T-cell (primary cell): ENCODE measurements at places on chromosomes 1 and 21.
A peak's percentile ranks its signal among the peaks of the same experiment; 100 is the strongest.

GRCh38 chr1:218499011-218499691 lies 154.0 kb downstream of the TGFB2 start:
- no peak for DNase-seq

GRCh38 chr21:36584980-36585940 lies 105.3 kb upstream of the CLDN14 start:
- peak; percentile 54 for DNase-seq

DNA sequence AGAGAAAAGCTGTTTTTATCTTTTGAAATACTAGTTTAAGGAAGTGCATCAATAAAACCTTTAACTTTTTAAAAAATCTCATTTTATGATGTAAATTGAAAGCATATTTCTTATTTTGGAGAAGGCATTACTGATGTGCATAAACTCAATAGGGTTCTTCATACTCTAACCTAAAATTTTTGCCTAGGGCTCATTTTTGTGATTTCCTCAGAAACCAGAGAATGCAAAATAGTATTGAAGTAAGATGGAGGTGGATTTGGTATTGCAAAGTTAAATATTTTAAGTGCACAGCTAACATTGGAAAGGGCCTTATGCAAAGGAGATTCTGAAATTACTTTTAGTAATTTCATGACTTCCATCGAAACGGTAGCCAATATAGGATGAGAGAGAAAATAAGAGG lies 101.9 kb downstream of the PTGER3 start:
- DNase-seq: no peak

- DNase-seq: no peak
Measured at GRCh38 chr1:192978195-192978710, 80.9 kb downstream of the UCHL5 start.

DNA sequence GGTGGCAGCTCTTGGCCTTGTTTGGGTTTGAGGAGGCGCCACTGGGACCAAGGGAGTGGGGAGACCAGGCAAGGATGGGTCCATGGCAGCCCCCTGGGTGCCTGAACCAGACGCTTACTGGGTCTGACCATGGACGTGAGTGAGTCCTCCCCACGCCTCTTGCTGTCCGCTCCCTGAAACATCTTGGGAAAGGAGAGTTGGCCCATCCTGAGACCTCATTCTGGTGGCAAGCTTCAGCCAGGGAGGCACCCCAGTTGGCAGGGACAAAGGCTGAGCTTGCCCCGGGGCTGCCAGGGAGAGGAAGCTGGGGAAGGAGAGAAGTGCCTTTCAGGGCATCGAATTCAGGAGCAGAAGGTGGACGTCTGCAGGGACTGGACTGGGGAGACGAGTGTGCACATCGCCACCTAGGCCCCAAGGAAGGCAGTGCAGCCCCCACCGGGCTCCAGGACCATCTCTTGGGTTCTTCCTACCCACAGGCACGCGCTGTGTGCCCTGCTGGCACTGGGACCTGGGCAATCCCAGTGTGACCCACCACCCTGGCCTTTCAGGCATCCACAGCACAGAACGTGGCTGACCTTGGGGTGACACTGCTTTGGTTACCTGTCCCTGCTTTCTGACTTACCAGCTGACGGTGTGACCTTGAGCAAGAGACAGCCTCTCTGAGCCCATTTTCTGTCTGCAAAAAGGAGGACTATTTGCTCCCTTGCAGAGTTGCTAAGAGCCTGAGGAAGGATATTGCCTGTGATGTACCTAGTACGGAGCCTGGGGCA lies 132.9 kb upstream of the WNT4 start:
- peak; percentile 35 for DNase-seq

DNA sequence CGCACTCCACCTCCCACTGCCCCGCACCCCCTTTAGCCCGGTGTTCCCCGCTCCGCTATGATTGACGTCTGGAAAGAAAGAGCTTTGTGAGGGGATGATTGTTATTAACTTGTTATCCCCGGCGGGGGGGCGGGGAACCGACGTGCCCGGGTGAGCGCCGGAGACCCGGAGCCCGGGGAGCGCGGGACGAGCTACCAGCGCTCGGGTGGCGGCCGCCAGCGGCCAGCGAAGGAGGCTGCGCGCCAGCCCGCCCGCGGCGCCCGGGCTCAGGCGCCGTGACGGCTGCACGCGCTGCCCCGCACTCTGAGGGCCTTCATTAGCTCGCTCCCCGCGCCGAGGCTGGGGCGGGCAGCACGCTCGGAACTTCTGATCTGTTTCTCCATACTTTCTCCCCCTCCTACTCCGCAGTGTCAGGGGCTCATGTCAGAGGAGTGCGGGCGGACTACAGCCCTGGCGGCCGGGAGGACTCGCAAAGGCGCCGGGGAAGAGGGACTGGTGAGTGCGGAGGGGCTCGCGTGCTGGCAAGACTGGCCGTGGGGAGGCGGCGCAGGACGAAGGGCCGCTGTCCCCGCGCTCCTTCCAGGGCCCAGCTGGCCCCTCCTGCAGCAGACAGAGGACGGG lies 2.1 kb downstream of the LHX8 start:
- no peak for DNase-seq

- DNase-seq: no peak
Measured at GRCh38 chr1:220271706-220272046, 577 bp downstream of the RAB3GAP2 start.

- DNase-seq: no peak
Measured at GRCh38 chr1:62406576-62406975, 30.3 kb upstream of the USP1 start.

DNA sequence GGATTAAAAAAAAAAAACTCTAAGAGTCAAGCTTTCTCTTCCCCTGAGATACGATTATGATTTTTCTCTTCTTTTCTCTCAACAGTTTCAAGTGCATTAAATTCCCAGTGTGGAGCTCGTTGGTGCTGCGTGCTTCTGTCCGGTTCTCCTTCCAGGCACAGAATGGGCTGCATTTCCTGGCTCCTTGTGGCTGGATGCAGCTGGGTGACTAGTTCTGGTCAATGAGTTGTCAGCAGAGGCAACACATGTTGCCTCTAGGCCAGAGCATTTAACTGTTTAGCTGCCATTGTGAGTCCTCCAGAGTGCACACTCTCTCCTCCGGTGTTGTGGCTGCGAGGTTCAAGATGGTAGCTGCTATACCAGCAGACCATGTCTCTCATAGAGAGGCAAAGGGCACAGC lies 312.9 kb downstream of the RRAGC start:
- DNase-seq: no peak

DNA sequence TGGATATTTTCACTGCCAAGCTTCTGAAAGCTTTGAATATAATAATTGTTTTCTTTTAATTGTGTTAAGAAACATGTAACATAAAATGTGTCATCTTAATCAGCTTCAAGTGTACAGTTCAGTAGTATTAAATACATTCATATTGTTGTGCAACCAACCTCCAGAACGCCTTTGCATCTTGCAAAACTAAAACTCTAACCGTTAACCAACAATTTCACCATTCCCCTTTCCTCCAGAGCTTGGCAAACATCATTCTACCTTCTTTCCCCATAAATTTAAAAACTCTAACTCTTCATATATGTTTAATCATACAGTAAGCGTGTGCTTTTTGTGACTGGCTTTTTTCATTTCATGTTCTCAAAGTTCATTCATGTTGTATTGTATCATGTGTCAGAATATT lies 2.1 kb downstream of the MNDA start:
- no peak for DNase-seq

GRCh38 chr1:157739229-157739901 lies 37.6 kb downstream of the FCRL2 start:
- DNase-seq: no peak

GRCh38 chr1:13951793-13952751 lies 252.1 kb downstream of the PRDM2 start:
- no peak for DNase-seq

- no peak for DNase-seq
Measured at GRCh38 chr1:169523904-169524303, 38.2 kb upstream of the SLC19A2 start.

DNA sequence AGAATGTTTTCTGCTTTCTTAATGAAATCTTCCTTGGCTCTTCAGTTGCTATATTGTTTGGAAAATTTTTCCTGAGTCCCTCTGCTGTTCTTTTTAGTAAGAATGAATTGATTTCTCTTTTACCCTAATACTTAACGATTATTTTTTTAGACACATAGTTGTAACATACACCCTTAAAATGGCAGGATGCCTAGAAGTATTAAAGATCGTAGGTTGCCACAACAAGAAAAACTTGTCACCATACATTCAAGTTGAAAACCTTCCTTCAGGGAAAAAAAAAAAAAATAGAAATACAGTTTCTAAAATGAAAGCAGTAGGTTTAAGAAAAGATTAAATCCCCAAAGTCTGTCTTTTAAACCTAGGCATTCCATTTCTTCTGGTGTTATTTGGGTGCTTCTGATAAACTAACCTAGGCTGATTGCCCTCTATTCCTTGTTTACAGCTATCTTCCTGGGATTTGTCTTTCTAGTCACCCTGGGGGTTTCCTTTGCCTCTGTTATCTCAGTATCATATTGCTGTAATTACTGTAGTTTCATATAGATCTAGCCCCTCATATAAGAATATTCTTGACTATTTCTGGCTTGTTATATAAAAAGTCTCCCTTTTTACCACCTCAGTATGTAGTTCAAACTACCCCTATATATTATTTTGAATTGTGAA lies 16.8 kb downstream of the SUCO start:
- no peak for DNase-seq
